DND-41 (cell line): ENCODE measurements at places on chromosomes 7 and 10.

GRCh38 chr10:96017191-96017687, 26.1 kb upstream of the CCNJ start:
- DNase-seq, result peak; percentile 48

GRCh38 chr10:4477664-4478063, 348.3 kb upstream of the AKR1E2 start:
- DNase-seq, result peak; percentile 56

DNA sequence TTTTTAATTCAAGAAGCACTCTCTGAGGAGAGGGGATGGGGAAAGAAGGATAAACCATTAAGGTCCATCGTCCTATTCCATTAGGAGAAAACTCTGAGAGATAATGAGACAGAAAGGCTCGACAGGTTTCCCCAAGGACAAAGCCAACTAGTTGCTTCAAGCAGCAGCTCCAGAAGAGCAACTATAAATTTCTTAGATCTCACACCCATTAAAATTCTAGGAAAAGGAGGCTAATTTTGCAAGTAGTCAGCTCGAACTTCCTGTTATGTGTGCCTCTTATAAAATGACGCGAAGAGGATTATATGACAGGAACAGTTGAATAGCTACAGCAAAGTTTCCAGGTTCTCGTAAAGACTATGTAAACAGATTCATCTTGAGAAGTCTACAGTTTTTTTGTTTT, 52.0 kb upstream of the ST8SIA6 start:
- no peak for DNase-seq

DNA sequence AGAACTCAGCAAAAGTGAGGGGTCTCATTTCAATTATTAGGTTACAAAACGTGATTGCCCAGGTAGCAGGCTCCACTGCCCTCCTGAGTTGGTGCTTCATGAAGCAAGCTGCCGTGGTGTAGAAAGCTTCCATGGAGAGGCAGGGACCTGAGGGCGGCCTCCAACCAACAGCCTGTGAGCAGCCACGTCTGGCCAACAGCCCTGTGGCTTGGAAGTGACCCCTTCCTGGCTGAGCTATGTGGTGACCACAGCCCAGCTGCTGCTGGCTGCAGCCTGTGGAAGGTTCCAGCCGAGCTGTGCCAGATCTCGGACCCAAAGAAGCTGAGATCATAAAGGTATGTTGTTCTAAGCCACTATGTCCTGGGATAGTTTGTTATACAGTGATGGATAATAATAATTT, 122.5 kb upstream of the KLF6 start:
- DNase-seq, result no peak

GRCh38 chr10:5081091-5081490, 13.1 kb upstream of the AKR1C3 start:
- DNase-seq, result no peak

GRCh38 chr10:60908031-60908430, 36.0 kb downstream of the RHOBTB1 start:
- no peak for DNase-seq
